Adrenal gland (tissue), 19 donors: ENCODE measurements at places on chromosomes 2 and 18. TPM values are rescaled to one million over a fixed set of nuclear protein-coding genes. Genes with fewer than 3 reads are reported as not detected.

The ITGB6 gene
- total RNA-seq = not detected

DNA sequence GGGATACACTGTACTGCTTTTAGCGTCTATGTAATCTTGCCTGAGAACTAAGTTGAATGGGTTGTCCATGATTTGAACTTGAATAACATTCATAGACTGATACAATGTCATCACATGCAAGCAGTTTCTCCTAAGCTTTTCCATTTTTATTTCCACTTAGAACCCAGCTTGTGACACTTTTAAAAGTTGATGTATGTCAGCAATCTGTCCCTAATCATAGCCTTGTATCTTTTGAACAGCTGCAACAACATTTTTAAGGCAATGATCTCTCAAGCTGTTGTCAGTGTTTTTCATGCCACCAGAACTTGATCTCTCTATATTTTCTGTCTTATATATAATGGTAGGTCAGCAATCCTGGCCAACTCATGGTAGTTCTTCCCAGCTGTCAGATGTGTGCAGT is 185.0 kb downstream of the DOK6 start:
- no peaks in the 10 kb centered on the region for H3K27me3 ChIP-seq
- no peak for DNase-seq
- no peak overlapping the region for H3K27ac ChIP-seq
- no peak overlapping the region for H3K4me3 ChIP-seq

GRCh38 chr2:219969508-219969907 is 342.1 kb downstream of the SLC4A3 start:
- no peaks in the 10 kb centered on the region for H3K36me3 ChIP-seq
- H3K4me3 ChIP-seq = no peak overlapping the region
- H3K4me1 ChIP-seq = no peaks in the 10 kb centered on the region
- DNase-seq = no peak
- no peaks in the 10 kb centered on the region for H3K27me3 ChIP-seq
- H3K27ac ChIP-seq = no peak overlapping the region

GRCh38 chr2:190587106-190587505 is 52.6 kb upstream of the NEMP2 start:
- H3K27ac ChIP-seq = no peak overlapping the region
- H3K4me3 ChIP-seq = no peak overlapping the region
- H3K27me3 ChIP-seq = no peaks in the 10 kb centered on the region
- no peak for DNase-seq
- H3K36me3 ChIP-seq = no peaks in the 10 kb centered on the region
